ENCODE measurements at places on chromosomes 16 and 17.

DNA sequence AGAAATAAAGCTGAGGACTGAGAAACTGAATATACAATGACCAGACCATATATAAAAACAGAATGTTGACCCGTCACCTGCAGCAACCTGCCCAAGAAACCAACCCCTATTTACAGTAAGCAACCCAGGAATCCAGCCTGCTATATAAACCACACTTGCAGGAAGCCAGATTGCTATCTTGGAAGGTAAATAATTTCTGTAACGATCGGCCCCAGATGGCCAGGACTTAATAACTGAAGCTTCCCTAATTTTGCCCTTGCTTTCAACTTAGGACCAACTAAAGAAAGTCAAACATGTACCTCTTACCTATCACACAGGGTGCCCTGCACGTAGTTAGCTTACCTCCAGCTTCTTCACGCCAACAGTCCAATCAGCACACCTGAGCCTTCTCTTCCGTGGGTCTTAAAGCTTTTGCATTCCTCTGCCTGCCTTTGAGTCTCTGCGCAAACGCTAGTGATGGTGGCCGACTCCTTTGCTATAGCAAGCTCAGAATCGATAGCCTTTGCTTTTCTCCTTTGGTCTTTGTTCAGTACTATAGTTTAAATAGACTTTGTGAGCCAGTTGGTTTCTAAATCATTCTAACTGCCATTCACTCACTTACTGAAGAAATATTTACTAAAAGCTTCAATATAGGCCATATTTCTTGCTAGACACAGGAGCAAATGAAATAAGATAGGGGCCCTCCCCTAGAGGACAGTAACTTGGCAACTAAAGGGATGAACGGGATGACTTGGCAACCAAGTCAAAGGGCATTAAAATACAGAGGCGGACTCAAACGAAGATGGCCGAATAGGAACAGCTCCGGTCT lies 31.3 kb downstream of the MPHOSPH6 start:
- DNase-seq: no peak

- DNase-seq: no peak
These were observed 3.1 kb downstream of the FOXL1 start for GRCh38 chr16:86581458-86581857.

DNA sequence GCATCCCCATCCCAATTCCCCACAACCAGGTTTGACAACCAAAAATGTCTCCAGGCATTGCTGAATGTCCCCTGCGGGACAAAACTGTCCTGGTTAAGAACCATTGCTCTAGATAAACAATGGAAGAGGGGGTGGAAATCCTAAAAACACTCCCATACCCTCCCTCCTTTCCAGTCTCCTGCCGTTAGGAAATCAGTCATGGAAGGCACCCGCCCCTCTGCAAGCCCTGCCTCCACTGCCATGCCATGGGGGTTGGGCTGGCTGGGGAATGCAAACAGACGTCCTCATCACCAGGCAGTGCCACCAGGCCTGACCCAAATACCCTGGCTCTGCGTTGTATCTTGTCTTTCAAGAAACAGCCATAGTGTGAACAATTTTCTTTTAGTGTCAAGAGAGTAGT lies 57.5 kb downstream of the CYTH1 start:
- no peak for DNase-seq

DNA sequence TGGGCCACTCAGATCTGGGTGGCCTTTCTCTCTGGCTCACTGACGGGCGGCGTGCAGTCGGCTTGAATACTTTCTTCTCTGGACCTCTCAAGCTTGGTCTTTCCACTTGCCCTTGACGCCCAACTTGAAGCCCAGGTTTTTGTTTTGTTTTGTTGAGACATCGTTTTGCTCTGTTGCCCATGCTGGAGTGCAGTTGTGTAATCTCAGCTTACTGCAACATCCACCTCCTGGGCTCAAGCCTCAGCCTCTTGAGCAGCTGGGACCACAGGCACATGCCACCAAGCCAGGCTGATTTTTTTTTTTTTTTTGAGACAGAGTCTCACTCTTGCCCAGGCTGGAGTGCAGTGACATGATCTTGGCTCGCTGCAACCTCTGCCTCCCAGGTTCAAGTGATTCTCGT lies 22.7 kb upstream of the KIF19 start:
- no peak for DNase-seq

- no peak for DNase-seq
These were observed 3.5 kb downstream of the UBE2I start for GRCh38 chr16:1312903-1313302.

GRCh38 chr17:59391021-59391420 lies 59.6 kb downstream of the YPEL2 start:
- DNase-seq: no peak

- no peak for DNase-seq
These were observed 14.8 kb upstream of the ZFP90 start for GRCh38 chr16:68524069-68524820.

DNA sequence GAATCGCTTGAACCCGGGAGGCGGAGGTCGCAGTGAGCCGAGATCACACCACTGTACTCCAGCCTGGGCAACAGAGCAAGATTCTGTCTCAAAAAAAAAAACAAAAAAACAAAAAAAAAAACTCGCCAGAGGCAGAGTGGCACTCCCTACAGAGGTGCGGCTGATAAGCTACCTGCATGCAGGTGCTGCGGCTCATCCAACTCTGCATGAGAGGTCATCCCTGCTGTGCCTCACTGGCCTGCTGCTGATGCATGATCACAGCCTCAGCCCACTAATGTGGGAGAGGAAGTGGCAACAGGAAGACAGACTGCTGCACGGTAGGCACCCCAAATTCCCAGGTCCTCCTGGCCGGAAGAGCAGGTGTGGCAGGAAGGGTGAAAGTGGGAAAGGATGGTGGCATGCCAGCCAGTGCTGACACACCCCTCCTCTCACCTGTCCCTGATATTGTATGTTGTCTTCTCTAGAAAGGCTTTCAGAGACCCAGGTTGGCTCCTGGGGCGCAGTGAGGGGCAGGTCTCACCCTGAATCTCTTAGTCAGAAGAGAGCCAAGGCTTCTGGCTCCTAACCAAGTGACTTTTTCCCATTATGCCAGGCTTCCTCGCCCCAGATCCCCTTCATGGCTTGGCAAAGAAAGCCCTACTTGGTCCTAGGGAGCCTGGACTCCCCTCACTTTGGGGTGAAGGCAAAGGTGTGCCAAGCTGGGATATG lies 11.8 kb downstream of the NXPH3 start:
- DNase-seq: no peak

DNA sequence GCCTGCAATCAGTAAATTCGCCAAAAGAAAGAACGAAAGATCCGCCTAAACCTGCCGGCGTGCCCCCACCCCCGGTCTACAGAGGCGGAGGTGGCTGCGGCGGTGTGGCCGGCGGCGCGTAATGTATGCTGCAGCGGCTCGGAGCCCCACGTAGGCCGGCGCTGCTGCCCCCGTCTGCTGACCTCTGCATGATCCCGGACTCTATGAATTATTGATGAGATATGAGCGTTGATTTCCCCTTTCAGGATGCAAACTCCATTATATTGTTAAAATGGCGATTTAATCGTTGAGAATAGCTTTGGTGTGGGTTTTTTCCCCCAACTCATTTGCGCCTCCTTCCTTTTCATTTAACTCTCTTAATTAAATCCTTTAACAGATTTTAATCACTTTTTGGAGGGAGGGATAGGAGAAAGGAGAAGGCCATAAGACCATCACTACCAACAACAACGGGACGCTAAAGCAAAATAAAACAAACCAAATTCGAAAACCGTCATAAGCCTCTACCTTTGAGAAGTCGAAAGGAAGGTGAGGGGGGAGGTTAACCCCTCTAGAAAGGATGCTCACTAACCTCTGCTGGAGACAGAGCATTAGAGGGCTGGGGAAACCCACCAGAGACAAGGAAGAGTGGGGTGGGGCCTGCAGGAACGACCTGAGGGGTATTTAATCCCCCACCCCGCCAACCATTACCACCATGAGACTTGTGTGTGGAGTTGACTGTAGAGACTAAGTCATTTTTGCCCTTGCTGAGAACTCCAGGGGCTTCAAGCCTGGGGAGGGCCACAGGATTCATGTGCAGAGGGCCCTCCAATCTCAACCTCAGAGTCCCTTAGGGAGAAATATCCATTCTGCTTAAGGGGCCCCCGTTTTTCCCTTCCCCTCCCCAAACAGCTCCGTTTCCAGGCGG lies 3.4 kb downstream of the HOXB3 start:
- DNase-seq: no peak

GRCh38 chr17:222172-222571 lies 40.7 kb upstream of the DOC2B start:
- no peak for DNase-seq

DNA sequence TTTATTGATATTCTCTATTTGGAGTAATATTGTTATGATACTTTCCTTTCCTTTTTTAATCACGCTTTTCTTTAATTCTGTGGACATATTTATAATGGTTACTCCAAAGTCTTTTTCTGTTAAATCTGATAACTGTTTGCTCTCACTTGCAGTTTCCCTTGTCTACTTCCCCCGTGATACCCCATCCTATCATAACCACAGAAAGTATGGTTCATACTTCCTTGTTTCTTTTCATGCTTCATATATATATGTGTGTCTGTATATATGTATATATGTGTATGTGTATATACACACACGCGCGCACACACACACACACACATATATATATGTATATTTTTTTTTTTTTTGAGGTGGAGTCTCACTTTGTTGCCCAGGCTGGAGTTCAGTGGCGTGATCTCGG lies 23.5 kb downstream of the SPECC1 start:
- DNase-seq: no peak

- DNase-seq: no peak
These were observed 43.3 kb upstream of the CBFA2T3 start for GRCh38 chr16:89020068-89020924.

GRCh38 chr16:70577256-70577698 lies 53.7 kb downstream of the SF3B3 start:
- DNase-seq: no peak

DNA sequence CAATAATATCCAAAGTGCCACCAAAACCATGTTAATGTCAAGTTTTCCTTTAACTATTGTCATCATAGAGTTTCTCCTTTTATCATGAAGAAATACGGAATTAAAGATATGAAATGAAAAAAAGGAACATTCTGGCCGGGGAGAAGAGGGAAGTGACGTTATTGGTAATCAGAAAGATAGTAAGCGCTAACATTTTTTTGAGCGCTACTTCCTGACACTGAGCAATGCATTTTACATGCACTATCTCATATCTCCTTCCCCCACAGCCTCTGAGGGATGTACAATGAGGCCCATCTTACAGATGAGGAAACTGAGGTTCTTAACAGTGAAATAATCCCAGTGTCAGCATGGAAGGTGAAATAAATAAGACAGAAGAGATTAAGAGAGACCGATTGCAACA lies 410.9 kb downstream of the SOX9 start:
- DNase-seq: no peak

DNA sequence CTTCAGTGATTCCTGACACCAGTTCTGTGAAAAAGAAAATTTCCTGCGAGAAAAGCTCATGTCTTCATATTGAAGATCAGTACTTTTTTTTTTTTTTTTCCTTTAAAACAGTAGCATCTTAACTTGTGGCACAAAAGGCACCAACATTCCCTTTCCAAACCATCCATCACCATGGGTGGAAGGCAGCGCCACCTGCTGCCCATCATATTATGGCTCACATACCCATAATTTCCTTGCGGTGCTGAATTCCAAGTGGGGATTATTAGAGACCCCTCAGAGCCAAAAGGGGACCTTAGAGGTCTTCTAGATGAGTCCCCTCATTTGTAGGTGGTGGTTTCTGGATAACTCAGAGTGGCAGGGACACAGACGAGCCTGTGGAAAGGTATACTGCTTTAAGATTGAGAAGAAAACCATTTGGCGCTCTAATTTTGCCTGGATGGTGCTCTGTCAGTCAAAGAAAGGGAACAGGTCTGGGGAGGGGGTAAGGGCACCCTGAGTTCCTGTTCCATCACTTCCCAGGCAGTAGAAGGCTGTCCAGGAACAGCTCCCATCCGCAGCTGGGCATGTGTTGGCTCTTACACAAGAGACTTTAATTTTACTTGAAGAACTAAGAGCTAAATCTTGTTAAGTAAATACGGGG lies 7.9 kb upstream of the SOST start:
- peak; percentile 43 for DNase-seq
